NCI-H146 (cell line): ENCODE measurements at places on chromosomes 3 and 15.

DNA sequence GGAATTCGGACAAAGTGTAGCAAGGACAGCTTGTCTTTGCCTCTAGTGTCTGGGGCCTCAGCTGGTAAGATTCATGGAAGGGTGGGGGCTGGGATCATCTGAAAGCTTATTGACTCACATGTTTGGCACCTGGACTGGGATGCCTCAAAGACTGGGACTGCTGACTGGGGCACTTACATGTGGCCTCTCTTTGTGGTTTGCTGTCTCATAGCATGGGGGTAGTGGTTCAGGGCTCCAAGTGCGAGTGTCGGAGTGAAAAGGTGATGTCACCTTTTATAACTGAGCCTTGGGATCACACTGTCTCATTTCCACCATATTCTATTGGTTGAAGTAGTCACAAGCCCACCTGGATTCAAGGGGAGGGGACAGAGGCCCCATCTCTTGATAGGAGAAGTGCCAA lies 6.8 kb downstream of the MFSD1 start:
- DNase-seq, result no peak

GRCh38 chr3:161914703-161915417 lies 418.3 kb downstream of the OTOL1 start:
- peak; percentile 70 for DNase-seq

- no peak for DNase-seq
These were observed 8.0 kb downstream of the FBLN2 start for GRCh38 chr3:13556917-13557316.

DNA sequence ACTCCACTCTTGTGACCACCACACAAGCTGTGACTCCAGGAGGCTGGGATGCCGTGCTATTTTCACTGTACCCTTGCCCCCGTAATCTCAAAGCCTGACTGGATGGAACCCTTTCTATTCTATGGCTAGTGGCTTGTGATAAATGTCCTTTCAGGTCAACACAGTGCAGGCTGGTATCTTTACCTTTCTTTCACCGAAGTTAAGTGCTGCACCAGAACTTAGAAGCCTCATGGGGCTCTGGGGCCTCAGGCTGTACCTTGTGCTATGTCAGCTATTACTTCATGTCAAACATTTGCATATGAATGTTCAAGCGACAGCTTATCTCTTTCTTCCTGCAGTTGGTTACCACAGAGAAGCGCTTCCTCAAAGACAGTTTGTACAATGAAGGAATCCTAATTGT lies 66.8 kb downstream of the RPL39L start:
- no peak for DNase-seq

DNA sequence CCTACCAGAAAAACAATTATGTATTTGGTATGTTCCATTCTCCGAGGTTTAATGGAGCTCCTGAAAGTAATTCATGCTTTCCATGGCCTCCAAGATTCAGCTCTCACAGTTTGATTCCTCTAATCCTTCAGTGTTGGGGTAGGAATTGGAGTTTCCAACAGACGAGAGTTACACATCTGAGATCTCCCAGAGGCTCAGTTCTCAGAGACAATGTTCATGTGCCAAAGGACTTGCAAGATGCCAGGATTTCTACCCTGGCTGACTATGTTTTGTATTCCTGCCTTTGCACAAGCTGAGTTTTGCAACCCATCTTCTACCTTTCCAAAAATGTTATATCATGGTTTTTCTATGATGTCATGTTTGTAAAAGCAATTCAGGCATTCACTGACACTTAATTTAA lies 322.9 kb downstream of the ERC2 start:
- no peak for DNase-seq
